ENCODE measurements at places on chromosomes 6 and 20.

GRCh38 chr6:130644175-130644574 is 183.0 kb upstream of the SMLR1 start:
- DNase-seq = no peak

GRCh38 chr20:50130995-50131394 is 18.0 kb upstream of the UBE2V1 start:
- DNase-seq = no peak

GRCh38 chr20:61355585-61355984 is 103.5 kb downstream of the CDH4 start:
- DNase-seq = no peak

DNA sequence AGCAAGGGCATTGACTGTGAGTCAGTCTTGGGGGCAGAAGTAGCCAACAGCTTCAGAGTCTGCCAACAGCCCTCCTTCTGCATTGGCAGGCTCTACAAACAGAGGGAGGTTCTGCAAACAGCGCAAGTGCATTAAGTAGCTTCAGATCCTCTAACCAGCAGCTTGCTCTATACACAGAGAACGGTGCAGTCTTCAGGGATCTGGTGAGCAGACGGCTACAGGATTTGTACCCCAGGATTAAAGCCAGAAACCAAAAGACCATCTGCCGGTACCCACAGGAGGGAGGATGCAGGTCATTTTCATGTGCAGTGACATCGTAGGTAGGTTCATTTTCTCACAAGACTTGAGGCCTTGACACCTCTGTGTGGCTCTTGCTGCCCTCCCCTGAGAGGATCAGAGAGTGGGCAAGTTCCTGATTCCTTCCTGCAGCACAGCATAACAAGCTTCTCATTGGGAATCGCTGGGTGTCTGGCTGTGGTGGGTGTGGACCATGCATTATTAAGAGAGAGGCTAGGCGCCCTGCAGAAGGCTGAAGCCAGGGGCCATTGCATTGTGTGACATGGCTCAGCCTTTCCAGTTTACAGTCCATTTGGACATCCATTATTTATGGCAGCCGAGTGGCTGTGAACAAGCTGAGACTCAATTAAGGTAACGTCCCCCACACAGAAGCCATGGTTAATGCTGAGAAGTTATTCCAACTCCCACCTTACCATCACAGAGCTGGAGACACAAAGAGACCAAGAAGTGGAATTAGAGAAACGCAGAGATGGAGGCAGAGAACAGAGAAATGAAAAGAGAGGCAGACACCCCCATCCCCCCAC is 250.0 kb downstream of the LRFN2 start:
- no peak for DNase-seq

- DNase-seq = peak; percentile 96
Observed at GRCh38 chr6:5094327-5094726, 9.2 kb downstream of the PPP1R3G start.
